Caki2 (cell line): ENCODE measurements at places on chromosomes 11 and 22. TPM values are rescaled to one million over a fixed set of nuclear protein-coding genes. Genes with fewer than 3 reads are reported as not detected.

DNA sequence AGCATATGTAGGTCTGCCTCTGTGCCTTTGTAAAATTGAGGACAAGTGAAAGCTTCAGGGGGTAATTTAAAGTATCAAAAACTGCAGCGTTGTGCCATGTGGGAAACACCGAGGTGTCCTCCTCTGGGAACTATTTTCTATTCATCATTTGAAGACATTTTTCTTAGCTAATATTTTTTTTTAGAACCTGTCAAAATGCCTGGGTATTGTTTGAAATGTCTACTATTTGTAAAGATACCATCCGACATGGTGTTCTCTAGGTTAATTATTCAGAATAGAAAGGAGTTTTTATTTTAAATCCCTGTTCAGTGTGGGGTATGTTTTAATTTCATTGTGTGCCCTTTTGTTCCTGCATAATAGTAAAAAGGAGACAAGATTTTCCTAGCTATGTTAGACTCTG lies 490.8 kb downstream of the NELL1 start:
- no peak for DNase-seq

GRCh38 chr11:113549611-113550578 lies 74.7 kb upstream of the DRD2 start:
- no peak for DNase-seq

Gene OR8D1
- total RNA-seq: not detected in 2 replicates

GRCh38 chr11:34443136-34443535 lies 4.4 kb downstream of the CAT start:
- no peak for DNase-seq

GRCh38 chr11:92180664-92181251 lies 43.9 kb upstream of the FAT3 start:
- DNase-seq: peak; percentile 3

Gene TMEM123
- 69.3 and 89.7 TPM in 2 replicates for total RNA-seq

Gene GLYAT
- total RNA-seq: not detected in 2 replicates

- no peak for DNase-seq
These were observed 815.5 kb downstream of the NTM start for GRCh38 chr11:132185726-132186592.

Gene TBX10
- total RNA-seq: not detected in 2 replicates

- no peak for DNase-seq
These were observed 7.4 kb upstream of the SCGB1D4 start for GRCh38 chr11:62306227-62306626.

Gene TAGLN
- 0.54 and 0.72 TPM in 2 replicates for total RNA-seq

- DNase-seq: no peak
These were observed 423.2 kb downstream of the MN1 start for GRCh38 chr22:27378311-27378800.

GRCh38 chr11:133480722-133481121 lies 51.6 kb downstream of the OPCML start:
- no peak for DNase-seq

Gene KCNJ4
- 0.20 and 1.5 TPM in 2 replicates for total RNA-seq

GRCh38 chr11:16418428-16419097 lies 62.2 kb upstream of the SOX6 start:
- DNase-seq: no peak

DNA sequence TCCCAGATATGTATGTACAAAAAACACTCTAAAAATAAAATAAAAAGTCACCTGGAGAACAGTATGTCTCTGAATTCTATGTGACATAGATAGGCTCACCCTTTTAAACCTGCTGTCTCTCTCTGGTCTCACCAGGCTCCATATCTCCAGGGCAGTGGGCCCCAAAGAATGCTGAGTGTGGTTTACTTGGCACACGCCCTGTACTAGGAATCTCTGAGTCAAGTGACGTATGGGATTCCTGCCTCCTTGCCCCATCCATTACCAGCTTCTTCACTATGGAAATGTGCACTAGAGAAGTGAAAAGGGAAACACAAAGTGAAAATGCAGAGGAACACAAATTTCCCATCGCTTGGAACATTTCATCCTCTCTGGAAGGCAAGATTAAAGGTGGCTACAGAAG lies 722.2 kb upstream of the TENM4 start:
- DNase-seq: no peak

Gene LIF
- total RNA-seq: 35.7 and 35.8 TPM in 2 replicates

DNA sequence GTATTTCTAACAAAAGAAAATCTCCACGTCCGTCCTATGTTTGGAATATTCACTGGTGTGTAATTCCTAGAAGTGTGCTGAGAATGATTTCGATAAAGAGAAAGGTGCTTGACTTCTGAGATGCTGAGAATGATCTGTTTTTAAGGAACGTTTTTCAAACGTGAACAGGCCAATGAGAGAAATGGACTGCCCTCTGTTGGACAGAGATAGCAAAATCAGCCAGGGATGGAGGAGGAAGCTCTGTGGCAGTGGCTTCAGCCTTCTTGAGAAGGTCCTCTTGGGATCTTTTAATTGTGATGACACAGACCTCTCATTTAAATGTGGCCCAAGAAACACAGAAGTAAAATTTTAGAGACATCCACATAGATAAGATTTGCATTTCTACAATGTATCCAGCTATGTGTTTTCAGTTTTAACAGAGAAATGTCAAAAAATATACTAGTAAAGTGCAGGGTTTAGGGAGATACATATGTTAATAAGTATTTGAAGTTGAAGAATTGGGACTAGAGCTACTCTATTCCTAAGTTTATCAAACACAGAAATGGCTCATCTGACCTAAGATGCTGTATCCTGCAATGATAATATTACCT lies 84.0 kb upstream of the RCN1 start:
- DNase-seq: peak; percentile 36

Gene BDNF
- 0.55 and 1.3 TPM in 2 replicates for total RNA-seq

- no peak for DNase-seq
These were observed 13.7 kb upstream of the NNMT start for GRCh38 chr11:114282488-114282887.

GRCh38 chr11:81888391-81888790 lies 845.3 kb downstream of the FAM181B start:
- DNase-seq: no peak
